ENCODE measurements at places on chromosomes 3 and 15.
A peak's percentile ranks its signal among the peaks of the same experiment; 100 is the strongest.

DNA sequence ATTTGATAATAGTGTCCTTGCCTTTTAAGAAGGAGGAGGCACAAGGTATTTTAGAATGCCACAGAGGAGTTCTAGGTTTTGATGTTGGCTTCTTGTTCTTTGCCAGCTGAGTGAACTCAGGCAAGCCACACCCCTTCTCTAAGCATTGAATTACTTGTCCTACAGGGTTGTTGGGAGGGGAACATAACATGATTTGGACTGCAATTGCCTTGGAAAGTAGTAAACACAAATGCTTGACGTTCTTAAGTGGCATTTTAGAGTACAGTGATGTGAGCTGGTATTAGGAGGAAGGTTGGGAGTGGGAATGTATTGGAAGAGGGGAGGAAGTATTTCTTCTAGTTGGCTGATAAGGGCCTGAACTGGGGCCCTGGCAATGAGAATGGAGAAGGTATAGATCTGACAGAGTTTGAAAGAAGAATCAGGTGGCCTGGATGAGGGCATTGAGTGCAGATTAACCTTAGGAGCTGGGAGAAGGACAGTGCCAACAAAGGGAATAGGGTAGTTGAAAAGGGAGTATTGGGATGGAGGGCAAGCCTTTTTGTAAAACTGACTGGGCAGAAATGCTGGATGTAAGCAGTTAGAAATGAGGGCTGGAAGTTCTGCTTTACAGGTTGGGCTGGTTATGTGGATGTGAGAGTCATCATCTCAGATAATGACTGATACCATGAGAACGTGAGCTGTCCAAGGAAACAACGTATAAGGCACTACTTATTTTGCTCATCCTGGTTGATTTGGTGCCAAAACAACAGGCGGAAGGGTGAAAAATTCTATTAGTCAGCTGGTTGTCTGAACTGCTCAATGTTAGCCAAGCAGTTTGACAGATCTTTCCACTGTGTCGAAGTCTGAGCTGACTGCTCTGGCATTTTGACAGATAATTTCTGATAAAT is 16.7 kb downstream of the KAT2B start:
- DNase-seq, result no peak

GRCh38 chr3:10738688-10739372 is 77.2 kb upstream of the SLC6A11 start:
- DNase-seq, result peak; percentile 74

GRCh38 chr3:64351713-64352638 is 126.7 kb upstream of the PRICKLE2 start:
- DNase-seq, result no peak

GRCh38 chr3:108064293-108064887 is 26.4 kb downstream of the CD47 start:
- DNase-seq, result no peak

DNA sequence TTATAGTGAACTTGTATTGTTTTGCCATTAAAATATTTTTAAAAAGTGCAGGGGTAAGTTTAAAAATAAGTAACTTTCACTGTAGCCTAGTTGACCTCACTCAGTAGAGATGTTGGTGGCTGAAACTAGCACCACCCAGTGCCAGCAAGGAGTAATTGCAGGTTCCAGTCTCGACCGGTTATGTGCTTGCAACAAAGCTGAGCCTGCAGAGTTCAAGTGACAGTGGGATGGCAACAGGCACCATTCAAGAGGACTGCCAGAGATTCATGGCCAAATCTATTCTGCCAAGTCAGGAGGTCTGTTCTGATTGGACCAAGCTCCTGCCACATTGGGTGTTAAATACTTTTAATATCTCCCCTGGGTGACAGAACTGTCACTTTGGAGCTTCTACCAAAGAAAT is 2.7 kb downstream of the ADAMTS7 start:
- no peak for DNase-seq

- no peak for DNase-seq
Measured at GRCh38 chr3:38575279-38575843, 74.1 kb downstream of the SCN5A start.

DNA sequence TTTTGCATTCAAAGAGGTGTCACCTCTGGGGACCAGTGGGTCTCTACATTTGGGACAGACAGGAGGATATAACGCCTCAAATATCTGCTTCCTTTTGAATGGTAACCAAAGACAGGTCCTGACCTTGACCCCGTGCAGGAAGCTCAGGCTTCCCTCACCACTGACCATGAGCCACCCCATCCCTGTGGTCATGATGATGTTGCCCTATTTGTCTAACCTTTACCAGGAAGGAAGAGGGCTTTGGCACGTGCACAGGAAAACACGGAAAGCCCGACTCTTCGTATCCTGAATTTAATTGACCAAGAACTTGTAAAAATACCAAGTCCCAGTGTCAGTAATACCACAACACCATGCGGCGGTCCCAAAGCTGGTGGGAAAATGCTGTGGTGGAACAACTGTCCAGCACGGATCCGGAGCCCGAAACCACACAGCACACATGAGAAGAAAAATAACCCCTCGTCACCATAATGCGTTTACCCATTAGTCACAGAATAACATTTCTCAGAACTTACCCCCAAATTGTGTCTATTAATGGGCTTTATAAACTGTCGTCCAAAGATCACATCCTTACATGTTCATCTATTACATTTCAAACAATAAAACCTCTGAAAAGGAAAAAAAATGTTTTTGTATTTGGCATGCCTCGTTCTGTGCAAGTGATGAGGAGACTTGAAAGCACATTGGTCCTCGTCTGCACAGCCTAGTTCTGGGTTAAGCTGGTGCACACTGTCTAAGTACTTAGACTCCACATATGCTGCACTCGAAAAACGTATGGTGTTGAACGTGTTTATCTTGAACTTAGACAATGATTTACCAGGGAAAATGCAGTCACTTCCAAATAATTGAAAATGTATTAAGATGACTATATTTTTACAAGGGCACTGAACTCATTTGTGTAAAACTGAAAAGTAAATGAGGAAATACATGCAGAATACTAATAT is 118.9 kb upstream of the IGF1R start:
- no peak for DNase-seq

GRCh38 chr3:178804606-178805005 is 267.0 kb downstream of the ZMAT3 start:
- DNase-seq, result no peak

DNA sequence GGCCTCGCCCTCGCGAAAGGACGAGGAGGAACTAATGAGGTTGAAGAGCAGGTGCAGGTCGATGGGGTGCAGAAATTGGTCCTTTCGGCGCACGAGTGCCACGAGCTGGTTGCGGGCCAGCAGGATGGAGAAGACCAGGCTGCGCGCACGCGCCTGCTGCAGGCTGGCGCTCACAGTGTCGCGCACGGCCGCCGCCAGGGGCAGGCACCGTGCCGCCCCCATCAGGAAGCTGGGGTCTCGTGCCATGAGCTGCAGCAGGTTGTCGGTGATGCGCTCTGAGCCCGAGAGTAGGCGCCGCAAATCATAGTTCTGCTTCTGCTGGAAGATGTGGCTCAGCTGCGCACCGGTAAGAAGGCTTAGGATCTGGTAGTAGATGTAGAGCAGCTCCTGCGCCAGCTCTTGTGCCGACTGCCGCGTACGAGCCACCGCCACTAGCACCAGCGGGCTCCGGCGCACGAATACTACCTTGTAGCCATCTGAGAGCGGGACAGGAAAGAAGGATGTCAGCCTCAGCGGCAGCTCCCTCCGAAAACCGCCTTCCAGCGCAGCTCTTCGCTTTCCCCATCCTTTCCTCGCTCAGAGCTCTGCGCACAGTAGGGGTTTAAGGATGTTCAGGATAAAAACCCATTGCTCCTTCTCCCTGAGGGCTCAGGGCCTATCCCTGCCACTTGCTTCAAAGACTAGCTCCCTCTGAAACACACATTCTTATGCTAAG is 6.9 kb upstream of the MST1R start:
- DNase-seq, result no peak

GRCh38 chr3:73212683-73213082 is 151.2 kb downstream of the EBLN2 start:
- DNase-seq, result no peak

DNA sequence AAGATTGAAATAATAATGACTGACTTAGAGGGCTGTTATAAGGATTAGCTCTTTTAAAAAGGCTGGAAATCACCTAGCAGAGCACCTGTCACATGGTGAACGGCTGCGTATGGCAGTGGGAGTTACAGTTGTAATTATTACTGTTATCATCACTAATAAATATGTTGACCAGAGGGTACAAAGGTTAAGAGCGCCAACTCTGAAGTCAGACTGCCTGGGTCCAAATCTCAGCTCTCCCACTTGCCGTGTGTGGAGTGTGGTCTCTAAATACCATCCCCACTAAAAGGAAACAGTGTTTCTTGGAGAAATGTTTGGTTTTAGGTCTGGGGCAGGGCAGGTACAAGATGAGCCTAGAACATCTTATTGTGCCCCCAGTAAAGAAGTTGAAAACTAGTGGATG is 6.0 kb upstream of the RAD18 start:
- DNase-seq, result no peak

- DNase-seq, result no peak
Measured at GRCh38 chr15:64749999-64750657, 25.3 kb downstream of the RBPMS2 start.

DNA sequence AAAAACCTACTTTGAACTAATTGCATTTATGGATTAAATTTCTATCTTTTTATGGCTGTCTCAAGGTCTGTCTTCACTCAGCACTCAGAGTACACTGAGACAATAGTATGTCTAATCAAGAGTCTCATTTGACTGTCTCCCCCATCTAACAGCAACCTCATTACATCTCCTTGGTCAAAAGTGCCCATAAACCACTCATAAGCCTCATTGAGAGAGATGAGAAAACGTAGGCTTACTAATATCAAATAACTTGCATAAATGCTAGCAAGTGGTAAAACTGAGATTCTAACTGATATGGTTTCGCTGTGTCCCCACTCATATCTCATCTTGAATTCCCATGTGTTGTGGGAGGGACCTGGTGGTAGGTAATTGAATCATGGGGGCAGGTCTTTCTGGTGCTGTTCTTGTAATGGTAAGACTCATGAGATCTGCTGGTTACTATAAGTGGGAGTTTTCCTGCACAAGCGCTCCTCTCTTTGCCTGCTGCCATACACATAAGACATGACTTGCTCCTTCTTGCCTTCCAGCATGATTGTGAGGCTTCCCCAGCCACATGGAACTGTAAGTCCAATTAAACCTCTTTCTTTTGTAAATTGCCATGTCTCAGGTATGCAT is 113.9 kb downstream of the TFDP2 start:
- DNase-seq, result no peak

DNA sequence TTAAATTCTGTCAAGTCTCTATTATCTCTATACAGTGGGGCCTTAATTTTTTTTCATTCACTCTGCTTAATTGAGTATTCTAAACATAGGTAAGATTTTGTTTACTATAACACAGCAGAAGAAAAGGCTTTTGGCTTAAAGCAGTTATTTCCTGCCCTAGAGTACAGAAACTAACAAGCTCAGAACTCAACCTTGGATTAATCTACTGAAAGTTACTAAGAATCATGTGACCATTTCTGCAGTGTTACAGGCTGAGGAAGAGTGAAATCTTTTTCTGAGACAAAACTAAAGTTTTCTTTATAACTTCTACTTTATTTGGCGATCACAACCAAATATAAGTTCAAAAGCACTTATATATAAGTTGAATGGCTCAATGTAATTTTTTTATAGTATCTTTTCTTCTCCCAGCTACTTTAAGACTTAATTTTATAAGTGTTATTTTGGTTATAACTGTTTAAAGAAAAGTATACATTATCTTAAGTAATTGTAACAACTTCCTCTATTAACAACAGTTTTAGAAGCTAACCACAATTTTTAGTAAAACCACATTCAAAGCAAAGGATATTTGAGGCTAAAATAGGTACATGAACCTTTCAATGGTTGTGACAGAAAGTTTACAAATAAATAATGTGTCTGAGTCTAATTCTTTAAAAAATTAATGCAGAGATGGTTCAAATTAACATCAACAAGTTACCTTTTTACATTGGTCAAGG is 240.6 kb upstream of the NAALADL2 start:
- no peak for DNase-seq

GRCh38 chr3:47406762-47407149 is 25.9 kb downstream of the PTPN23 start:
- DNase-seq, result no peak

GRCh38 chr3:11544412-11545181 is 99.1 kb downstream of the VGLL4 start:
- no peak for DNase-seq

DNA sequence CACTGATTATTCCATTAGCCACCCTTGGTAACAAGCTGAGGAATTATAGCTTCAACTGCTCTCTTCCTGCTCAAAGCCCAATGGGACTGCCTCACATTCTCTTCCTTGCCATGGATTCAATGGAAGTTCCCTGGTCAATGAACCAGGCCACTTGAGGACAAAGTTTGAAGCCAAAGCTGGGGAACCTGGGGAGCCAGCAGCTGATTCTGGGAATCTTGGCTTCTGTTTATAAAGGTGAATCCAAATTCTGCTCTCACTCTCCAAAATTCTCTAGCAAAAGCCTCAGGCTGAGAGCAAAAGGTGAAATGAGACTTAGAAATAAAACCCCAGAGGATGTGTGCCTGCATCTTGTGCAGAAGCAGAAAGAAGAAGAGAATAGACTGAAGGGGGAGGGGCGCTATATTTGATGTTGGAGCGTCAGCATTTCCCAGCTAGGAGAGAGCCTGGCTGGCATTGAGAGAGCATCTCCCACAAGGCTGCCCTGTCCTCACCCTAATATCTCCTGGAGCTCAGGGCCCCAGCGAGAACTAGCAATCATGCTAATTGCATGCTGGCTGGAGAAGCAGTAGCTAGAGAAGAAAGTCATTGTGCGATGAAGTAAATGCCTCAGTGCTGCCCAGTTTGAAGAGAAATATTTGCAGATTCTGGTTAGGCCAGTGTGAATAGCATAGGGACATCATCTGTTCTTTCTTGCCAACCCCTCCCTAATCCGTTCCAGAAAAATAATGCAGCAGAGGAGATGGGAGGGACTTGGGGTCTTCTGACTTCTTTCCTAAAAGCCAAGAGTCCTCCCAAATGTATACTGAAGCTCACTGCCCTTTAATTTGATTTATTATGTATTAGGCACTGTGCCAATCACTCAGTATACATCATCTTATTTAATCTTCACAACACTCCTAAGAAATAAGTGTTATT is 34.9 kb upstream of the GAP43 start:
- DNase-seq, result no peak

DNA sequence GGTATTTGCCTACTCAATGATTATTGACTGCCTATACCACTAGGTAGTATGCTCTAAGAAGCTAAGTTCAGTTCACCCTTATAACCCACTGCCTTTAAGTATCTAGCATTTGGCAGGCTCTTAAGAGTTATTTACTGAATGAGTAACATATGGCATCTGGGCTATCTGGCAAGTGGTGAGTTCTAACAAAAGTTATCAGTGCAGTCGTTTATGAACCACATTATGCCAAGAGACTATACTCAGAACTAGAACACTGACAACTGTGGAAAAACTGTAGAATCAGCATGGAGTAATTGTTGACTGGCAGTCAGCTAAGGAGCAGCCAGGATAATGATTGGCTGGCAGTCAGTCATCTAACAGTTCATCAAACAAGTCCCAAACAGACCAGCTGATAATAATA is 25.8 kb downstream of the RAF1 start:
- DNase-seq, result no peak

DNA sequence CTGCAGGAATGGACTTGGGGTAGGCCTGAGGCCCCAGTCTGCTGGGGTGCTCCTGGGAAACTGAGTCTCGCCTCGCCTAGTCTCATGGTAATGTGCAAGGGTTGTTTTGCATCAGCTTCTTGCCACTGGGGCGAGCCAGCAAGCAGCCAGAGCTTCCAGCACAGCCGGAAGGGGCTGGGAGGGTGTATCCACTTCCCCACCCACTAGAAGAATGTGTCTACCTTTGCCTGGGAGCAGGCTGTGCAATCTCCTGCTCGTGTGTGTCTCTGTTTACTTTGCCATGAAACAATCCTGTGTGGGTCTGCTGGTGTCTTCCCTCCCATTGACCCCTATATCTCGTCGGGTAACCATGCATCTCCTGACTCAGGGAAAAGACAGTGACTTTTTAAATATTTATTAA is 21.8 kb upstream of the ERICH6 start:
- DNase-seq, result no peak
